ENCODE measurements at places on chromosomes 5 and 9. TPM values are rescaled to one million over a fixed set of nuclear protein-coding genes. Genes with fewer than 3 reads are reported as not detected.

GRCh38 chr9:78745331-78745730 is 448.4 kb downstream of the PSAT1 start:
- no peak for DNase-seq

- peak; percentile 14 for DNase-seq
Observed at GRCh38 chr9:33329117-33329563, 38.8 kb downstream of the NFX1 start.

The PDLIM7 gene
- 107 TPM for polyA plus RNA-seq

GRCh38 chr9:21016701-21017491 is 14.5 kb downstream of the HACD4 start:
- no peak for DNase-seq

- DNase-seq, result no peak
Observed at GRCh38 chr5:1966461-1966860, 83.7 kb upstream of the IRX4 start.

- no peak for DNase-seq
Observed at GRCh38 chr5:133820507-133820906, 147.9 kb downstream of the C5orf15 start.

DNA sequence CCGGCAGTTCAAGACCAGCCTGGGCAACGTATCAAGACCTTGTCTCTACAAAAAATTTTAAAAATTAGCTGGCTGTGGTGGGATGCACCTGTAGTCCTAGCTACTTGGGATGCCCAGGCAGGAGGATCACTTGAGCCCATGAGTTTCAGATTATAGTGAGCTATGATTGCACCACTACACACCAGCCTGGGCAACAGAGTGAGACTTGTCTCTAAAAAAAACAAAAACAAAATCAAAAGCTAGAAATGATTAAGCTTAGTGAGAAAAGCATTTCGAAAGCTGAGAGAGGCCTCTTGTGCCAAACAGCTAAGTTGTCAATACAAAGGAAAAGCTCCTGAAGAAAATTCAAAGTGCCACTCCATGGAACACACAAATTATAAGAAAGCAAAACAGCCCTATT is 4.8 kb downstream of the FAM151B start:
- no peak for DNase-seq

The ZNF367 gene
- polyA plus RNA-seq, result 12.7 TPM

GRCh38 chr5:132815454-132815853 is 2.4 kb downstream of the SOWAHA start:
- no peak for DNase-seq

DNA sequence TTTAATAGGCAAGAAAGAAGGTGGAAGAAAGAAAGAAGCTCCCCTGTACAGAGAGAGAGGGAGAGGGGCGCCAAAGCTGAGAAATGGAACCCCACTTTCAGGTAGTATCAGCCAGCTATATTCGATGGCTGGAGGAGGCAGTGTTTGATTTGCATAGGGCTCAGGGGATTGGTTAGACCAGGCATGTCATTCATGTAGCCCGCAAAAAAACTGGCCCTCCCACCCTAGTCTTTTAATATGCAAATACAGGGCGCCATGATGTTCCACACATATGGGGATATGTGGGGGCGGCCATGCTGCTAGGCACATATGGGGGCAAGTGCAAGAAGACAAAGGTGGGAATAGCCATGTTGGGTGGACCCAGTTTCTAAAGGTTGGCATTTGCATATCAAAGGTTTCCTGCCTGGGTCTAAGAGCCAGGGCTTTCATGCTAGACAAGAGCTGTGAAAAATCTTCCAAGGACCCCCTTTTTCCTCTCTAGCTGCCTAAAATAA is 174.4 kb upstream of the ADRA1B start:
- DNase-seq, result no peak

GRCh38 chr9:128947527-128948301 is at the start of the genes DOLK and NUP188:
DOLK (minus strand) TSS chr9:128947603; CDS start chr9:128947303, 300 bp downstream.
NUP188 (plus strand) TSS chr9:128947699; CDS start chr9:128947720, 21 bp downstream.
- DNase-seq, result peak; percentile 92

DNA sequence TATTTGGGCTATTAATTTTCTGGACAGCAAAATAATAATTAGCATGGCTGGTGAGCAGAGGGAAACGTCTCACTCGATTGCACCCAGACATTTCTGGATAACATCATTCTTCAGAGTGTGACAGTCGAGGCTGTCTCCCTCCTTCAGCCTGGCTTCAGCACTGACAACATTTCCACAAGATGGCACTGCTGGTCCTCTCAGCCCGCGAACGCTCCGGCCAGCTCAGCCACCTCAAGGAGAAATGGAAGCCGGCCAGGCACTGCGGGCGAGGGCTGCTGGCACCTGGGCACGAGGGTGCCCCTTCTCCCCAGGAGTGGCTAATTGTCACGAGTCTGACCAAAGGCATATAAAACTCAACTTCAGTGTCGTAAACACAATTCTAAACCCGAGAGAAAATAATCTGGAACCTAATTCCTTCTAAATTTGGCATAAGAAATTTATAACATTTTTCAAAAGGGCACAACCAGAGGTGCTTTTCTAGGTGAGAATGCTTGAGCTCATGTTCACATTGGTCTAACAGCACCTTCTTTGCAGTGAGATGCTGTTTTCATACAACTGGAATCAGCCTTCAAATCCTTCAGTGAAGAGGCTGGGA is 65.9 kb downstream of the DAP start:
- peak; percentile 61 for DNase-seq

Measured in left kidney (tissue), 8 donors.